ENCODE measurements at places on chromosomes 3 and 15.

DNA sequence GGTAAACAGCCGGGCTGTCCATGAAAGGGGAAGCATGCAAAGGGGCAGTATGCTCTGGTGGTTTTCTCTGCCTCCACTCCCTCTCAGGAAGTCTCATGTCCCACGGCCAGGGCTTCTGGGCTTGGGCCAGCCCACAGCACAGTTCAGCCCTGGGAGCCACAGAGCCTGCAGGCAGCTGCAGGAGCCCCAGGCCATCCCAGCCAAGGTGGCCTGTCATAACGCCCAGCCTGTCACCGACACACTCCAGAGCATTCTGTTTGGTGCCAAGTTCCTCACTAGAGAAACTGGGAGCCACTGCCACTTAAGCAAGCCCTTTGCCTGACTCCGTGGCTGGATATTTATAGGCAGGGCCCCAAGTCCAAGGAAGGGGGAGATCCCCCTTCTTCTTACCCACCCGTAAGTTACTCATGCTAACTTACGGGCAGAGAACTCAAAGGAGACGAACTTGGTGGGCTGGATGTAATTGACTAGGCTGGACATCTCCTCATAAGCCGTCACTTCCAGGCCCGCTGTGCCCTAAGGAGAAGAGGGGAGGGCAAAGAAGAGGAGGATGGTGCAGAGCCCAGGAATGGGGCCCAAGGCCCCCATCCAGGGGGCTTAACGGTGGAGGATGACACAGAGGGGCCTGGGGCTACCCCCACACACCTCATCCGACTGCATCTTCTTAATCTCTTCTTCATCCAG is 11.7 kb downstream of the PLCB2 start:
- peak; percentile 80 for DNase-seq

- DNase-seq = no peak
These were observed 49.9 kb upstream of the LMCD1 start for GRCh38 chr3:8451696-8452095.

GRCh38 chr3:120855665-120856437 is 52.2 kb upstream of the STXBP5L start:
- DNase-seq = peak; percentile 97

- DNase-seq = no peak
These were observed 256.1 kb upstream of the HES1 start for GRCh38 chr3:193879864-193880242.

GRCh38 chr3:189496375-189497138 is 134.6 kb upstream of the TP63 start:
- DNase-seq = no peak

All from thyroid gland (tissue), 4 donors.